ENCODE measurements at places on chromosomes 5 and 9.

- DNase-seq: no peak
Measured at GRCh38 chr5:115702025-115702424, 76.2 kb upstream of the TMED7 start.

- DNase-seq: peak; percentile 67
Measured at GRCh38 chr5:175696139-175696854, 38.4 kb downstream of the HRH2 start.

DNA sequence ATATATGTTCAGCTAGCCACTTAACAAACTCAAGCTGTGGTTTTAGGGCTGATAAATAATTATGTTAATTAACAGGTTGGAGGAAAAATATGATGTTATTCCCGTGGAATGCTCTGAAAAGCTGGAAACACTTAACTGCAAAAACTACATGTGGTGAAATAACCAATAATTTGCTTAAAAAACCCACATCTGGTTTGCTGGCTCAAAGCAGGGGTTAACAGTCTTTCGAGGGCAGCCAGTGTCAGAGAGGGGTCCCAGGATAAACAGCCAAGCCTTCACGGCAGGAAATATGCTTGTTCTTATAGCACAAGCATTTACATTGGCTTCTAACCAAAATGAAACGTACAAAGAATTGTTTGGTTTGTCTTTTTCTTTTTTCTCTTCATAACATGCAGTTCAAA, 254.0 kb upstream of the GAS1 start:
- DNase-seq: no peak

GRCh38 chr5:126443374-126443851, 20.2 kb downstream of the GRAMD2B start:
- DNase-seq: no peak

GRCh38 chr9:93097511-93098201, 1.6 kb downstream of the CARD19 start:
- DNase-seq: no peak

- no peak for DNase-seq
Measured at GRCh38 chr9:6441269-6441668, 28.3 kb downstream of the UHRF2 start.

- no peak for DNase-seq
Measured at GRCh38 chr5:78005021-78005785, 229.1 kb upstream of the TBCA start.

DNA sequence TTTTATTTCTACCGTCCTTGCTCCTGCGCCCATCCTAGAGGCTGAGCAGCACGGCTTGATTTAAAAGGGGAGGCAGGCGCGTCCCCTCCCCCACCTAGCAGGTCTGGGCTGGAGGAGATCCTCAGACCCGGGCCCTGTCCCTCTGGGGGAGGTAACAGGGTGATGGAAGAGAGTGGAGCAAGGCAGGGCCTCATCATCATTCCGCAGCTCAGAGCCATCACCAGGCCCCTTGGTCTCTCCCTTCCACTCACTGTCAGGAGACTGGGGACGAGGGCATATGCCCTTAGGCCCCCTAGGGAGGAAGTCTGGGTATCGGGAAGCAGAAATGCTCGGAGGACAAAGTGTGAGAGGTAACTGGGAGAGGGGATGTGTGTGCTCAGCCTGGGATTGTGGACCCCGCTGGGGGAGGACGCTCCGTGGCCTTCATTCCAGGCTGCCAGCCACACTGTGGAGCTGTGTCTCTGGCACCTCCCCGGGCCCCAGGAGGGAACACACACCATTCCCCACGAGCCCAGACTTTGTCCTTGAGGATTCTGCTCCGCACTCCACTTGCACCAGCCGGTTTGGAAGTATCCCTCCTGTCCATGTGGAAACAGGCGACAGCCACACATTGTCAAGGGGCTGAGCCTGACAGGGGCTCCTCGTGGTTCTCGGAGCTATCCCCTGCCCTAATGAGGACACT, 761 bp downstream of the REEP2 start:
- DNase-seq: no peak

DNA sequence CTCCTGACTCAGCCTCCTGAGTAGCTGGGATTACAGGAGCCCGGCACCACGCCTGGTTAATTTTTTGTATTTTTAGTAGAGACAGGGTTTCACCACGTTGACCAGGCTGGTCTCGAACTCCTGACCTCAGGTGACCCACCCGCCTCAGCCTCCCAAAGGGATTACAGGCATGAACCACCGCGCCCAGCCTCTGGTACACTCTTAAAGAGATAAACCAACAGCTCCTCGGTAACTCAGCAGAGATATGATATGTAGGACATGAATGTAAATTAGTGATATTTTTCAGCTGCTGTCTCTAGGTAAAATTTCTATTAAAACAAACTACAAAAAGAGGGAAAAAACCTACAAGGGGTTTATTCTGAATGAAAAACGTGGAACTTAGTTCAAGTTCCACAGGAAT, 42.8 kb upstream of the HK3 start:
- DNase-seq: no peak

DNA sequence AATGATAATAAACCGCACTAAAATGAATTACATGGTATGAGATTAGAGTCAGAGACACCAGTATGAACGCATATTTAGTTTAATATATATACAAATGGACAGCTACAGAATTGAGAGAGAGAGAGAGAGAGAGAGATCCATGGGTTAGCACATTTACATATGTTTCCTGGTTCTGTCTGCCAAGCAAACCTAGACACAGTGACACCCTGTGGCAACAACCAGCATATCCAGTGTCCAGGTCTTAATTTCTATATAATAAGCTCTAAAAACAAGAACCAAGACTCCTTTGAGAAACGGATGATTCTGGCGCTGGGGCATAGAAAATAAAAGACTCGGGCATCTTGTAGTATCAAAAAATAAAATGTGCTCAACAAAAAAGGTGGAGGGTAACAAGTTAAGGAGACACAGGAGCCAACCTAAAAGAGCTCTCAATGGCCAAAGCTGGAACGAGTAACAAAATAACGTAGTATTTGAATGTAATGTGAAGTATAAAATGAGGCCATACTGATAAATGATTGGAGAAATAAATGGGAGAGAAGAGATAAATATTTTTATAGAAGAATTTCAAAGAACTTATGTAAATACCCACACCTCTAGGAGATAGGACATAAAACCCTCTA, 84.5 kb downstream of the RFX3 start:
- DNase-seq: peak; percentile 17

GRCh38 chr9:109267555-109267954, 53.3 kb downstream of the EPB41L4B start:
- DNase-seq: no peak

GRCh38 chr5:122114501-122114900, 14.8 kb upstream of the ZNF474 start:
- no peak for DNase-seq

GRCh38 chr5:157339409-157339808, 73.5 kb downstream of the CYFIP2 start:
- DNase-seq: no peak

GRCh38 chr9:71780953-71781352, 12.6 kb upstream of the CEMIP2 start:
- no peak for DNase-seq

DNA sequence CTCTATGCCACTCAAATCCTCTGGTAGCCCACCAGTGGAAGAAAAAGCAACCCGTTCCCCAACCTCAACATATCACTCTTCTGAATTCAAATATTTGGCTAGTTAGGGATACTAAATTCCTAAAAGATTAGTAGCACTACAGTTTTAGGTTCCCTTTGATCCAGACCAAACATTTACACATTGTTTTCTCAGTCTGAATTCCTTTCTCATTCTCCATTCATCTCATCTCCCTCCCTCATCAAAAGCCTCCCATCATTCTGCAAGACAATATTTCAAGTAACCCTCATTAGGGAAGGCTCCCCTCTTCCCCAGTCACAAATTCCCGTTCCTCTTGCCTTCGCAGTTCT, 26.3 kb downstream of the ADAM19 start:
- DNase-seq: no peak

DNA sequence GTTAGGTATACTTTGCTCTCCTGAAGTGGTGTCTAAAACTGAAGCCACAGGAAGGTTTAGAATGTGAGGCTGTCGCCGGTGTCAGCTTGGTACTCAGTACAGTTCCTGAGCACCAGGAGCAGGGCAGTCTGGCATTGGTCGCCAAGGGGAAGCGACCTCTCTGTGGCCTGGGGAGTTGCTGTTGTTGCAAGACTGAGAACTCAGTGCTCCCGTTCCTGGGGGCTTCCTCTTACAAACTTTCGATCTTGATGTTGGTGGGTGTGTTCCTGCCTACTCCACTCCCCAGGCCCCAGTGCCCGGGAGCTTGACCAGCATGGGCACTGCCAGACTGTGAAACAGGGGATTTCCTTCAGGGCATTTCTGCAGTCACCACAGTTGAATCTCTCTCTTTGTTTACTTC, 52.4 kb upstream of the PPARGC1B start:
- DNase-seq: no peak

DNA sequence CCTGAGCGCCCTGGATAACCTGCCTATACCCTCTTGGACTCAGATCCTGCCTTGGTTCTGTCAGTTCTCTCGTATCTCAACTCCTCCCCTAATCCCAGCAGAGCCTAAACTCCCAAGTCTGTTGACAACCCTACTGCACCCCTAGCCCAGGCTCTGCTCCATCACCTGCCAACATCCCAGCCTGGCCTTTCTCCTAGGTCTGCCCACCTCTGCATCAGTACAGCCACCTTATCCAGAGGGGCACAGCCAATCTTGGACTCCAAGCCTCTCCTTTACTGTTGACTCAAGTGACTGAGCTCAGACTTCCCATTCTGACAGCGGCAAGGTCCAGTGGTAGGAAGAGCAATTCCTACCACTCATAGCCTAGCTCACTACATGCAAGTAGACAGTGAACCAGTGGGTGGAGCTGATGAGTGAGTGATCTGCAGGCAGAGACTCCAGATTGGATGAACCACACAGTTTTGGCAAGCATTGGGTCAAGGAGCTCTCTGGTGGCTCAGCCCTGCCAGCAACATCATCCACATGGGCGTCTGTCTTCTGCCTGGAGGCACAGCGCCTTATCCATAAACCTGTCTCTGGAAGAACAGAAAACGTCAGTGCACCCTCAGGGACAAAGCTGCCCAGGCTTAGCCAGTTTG, 26.5 kb downstream of the TRMO start:
- no peak for DNase-seq

GRCh38 chr5:34742061-34742460, 85.9 kb downstream of the RAI14 start:
- DNase-seq: no peak

DNA sequence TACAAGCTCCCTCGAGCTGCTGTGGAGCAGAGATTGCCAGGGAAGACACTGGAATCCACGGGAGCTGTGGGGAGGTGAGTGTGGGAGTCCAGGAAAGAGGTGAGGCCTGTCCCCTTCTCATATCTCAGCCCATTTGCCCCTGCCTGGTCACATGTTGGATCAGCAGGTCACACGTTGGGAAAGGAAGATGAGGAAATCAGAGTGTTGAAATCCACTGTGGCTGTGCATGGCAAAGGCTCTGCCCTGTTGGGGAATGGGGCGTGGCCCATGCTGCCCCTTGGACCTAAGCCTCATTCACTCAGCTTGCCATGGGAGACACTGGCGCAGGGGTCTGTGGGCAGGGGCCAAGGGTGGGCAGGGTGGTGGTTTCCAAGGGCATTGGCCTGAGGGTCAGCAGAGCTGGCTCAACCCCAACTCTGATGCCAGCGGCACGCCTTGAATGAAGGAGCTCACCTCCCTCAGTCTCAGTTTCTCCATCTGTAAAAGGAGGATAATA, 85.4 kb upstream of the CPEB4 start:
- no peak for DNase-seq

DNA sequence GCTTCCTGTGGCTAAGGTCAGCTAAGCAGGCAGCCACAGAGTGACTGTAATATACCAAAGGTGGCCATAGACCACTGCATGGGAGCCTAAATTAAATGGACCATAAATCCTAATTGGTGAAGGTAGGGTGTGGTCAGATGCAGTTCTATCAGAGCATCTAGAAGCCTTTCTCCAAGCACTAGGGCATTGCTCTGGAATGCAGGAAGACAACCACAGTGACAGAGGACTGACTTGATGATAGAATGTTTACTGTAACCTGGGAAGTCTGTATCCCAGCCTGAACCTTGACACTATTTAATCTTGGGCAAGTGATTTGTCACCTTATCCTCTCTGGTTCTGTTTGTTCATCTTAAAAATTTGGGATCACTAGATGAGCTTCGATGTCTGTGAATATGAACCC, 2.3 kb downstream of the FBXO38 start:
- no peak for DNase-seq

DNA sequence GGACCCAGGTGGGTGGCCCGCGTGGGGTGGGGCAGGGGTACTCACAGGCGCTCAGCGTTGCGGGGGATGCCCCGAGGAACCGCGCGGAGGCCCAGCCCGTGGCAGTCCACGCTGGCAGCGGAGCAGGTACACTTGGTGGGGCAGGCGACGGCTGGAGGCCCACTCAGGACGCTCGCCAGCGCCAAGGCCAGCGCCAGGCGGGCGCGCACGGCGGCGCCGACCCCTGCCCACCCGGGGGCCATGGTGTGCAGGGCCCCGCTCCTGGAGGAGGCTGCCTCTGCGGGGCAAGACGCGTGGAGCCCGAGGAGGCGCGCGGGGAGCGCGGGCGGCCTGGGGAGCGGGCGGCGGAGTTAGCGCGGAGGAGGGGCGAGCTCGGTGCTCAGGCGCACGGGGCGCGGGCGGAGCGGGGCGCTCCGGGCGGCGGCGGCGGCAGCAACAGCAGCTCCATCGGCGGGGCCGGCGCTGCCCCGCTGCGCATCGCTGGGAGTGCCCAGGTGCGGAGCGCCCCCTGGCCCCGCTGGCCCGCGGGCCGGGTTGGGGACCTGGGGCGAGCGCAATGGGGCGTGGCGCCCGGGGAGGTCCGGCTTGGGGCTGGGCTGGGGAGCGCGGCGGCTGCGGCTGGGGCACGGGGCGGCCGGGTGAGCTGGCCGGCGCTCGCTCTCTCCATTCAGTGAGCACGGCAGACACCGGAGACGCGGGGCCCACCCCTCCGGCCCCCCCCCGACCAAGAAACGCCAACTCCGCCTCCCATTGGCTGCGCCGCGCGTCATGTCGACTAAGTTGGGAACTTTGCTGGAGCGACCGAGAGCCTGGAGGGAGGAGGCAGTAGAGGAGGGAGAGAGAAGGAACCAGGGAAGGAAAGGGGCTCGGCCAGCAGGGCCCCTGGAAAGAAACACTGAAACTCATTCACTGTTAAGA, at the start of gene SLIT3:
SLIT3 (minus strand) TSS at position 672 of the 918 bp plus-strand sequence; CDS start at position 242, 430 bp downstream.
- DNase-seq: no peak

GRCh38 chr5:38648703-38649291, 92.4 kb upstream of the LIFR start:
- DNase-seq: no peak

- no peak for DNase-seq
Measured at GRCh38 chr9:94913550-94913949, 187.1 kb downstream of the AOPEP start.
